ENCODE measurements at places on chromosomes 3 and 15.

DNA sequence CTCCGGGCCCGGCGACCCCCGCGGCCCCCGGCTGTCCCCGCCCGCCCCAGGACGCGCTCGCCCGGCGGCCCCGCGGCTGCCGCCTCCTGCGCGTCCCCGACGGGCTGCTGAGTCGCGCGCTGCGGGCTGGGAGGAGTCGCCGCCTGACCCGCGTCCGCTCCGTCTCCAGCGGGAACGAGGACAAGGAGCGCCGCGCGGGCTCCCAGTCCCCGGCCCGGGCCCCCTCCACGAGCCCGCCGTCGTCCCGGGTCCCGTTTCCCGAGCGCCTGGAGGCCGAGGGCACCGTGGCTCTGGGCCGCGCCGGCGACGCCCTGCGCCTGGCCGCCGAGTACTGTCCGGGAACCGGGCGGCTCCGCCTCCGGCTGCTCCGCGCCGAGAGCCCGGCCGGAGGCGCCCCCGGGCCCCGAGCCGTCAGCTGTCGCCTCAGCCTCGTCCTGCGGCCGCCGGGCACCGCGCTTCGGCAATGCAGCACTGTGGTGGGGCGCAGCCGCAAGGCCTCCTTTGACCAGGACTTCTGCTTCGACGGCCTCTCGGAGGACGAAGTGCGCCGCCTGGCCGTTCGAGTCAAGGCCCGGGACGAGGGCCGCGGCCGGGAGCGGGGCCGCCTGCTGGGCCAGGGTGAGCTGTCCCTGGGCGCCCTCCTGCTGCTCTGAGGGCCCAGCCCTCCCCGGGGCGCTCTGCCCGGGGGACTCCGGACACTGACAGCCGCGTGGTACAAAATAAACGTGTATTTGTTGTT is 1.5 kb downstream of the C2CD4A start:
- peak; percentile 80 for DNase-seq

- DNase-seq: no peak
Observed at GRCh38 chr3:177928172-177928873, 607.9 kb upstream of the KCNMB2 start.

- DNase-seq: peak; percentile 89
Observed at GRCh38 chr3:14839236-14839635, 20.5 kb downstream of the FGD5 start.

DNA sequence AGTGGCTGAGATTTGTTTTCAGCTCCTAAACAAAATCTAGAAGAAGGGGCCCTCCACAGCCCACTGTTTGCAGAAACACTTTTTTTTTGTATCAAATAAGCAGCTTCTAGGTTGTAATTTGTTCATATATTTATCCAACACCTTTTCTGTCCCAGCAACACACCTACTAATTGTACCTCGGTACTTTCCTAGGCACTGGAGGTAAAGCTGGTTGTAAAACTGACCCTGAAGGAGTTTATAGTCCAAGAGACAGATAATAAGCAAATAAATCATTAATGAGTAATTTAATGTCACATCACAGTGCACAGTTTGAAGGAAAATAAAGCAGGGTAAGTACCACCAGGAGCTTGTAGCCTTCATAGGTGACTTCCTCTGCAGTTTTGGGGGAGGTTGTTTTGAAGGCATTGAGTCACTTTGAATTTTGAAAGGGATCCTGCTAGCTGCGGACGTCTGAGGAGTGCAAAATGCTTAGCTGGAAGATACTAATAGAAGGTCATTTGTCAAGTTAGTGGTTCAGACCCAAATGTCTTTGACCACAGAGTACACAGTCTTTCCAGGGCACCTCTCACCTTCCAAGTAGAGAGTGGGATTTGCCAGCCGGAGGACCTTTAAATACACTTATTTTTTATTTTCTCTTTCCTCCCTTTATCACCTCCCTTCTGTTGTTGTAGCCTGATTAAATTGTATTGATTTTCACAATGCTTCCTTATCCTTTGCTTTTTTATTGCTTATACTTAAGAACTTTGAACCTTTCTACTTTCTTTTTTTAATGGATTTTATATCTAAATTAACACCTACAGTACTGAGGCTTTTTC is 53.8 kb downstream of the CMSS1 start:
- DNase-seq: no peak

- no peak for DNase-seq
Observed at GRCh38 chr15:77276096-77276495, 143.8 kb downstream of the PEAK1 start.

- DNase-seq: no peak
Observed at GRCh38 chr3:177109688-177110330, 87.5 kb downstream of the TBL1XR1 start.

- DNase-seq: no peak
Observed at GRCh38 chr3:73228000-73228399, 166.5 kb downstream of the EBLN2 start.

DNA sequence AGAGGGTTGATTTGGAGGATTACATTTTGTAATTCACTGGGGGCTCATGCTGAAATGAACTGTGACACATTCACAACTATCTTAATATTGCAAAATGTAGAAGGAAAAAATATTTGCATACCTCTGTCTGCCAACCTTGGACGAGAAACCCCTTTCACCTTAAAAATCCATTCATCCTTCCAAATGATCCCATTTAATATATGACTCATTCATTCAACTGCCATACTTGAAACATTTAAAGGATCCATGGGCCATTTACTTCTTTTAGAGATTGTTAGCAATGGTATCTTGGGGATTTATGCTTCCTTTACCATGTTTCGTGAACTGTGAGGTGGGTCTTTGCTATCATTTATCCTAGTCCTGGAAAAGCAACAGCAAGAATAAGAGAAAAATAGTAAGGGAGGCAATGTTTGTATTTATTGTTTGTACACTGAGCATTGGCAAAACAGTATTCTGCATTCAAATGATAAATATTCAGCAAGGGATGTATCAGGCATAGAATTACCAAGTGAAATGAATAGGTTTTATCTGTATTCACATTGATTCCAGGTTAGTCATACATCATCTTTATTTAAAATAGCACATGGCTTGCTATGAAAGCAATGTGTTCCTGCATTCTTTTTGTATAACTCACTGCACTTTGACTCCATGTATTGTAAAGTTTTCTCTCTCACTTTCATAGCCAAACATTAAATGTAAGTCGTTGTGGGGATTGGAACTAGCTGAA is 378.1 kb downstream of the NSUN3 start:
- DNase-seq: no peak

GRCh38 chr3:172347895-172348679 is 100.2 kb downstream of the GHSR start:
- DNase-seq: no peak

GRCh38 chr15:57550640-57551039 is 41.1 kb upstream of the MYZAP start:
- no peak for DNase-seq

DNA sequence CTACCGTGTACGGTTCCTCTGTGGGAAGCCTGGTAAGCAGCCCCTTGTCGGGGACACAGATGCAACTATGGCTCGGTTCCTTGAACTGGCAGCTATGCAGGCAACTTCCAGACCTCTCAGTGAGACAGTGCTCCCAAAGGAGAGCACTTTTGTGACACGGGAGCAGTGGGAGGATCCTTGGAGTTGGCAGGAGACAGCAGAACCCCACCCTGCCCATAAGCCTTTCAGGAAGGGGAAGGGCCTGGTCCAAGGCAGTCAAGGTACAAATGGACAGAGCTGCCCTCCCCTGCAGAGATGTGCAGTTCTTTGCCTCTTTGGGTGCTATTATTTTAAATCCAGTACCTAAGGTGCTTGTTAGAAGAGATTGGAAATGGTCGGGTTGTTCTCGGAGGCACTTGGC is 94.5 kb downstream of the MESD start:
- DNase-seq: no peak

- no peak for DNase-seq
Observed at GRCh38 chr15:79721256-79721655, 175.6 kb downstream of the MTHFS start.

- DNase-seq: no peak
Observed at GRCh38 chr3:22608721-22609120, 594.4 kb upstream of the UBE2E2 start.

GRCh38 chr15:63915873-63916771 is 82.4 kb upstream of the HERC1 start:
- DNase-seq: peak; percentile 78

DNA sequence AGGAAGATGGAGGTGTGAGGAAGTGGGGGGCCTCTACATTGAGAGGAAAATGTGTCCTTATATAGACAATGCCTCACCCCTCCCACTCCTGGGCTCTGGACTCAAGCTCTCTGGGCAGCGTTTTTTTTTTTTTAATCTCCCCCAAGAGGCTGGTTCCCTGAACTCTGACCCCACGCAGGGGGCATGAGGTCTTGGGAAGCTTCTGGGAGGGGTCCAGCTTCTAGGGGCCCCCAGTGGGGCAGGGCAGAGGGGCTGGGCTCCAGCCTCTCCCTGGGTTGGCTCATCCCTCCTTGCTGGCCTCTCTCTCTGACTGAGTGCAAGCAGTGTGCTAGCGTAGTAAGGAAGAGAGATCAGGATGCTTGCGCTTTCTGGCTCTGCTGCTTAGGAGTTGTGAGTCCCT is 101.4 kb upstream of the HACD2 start:
- peak; percentile 57 for DNase-seq

- DNase-seq: no peak
Observed at GRCh38 chr3:118181274-118181673, 853.4 kb downstream of the IGSF11 start.

- no peak for DNase-seq
Observed at GRCh38 chr15:90807786-90808086, 60.7 kb upstream of the FURIN start.

DNA sequence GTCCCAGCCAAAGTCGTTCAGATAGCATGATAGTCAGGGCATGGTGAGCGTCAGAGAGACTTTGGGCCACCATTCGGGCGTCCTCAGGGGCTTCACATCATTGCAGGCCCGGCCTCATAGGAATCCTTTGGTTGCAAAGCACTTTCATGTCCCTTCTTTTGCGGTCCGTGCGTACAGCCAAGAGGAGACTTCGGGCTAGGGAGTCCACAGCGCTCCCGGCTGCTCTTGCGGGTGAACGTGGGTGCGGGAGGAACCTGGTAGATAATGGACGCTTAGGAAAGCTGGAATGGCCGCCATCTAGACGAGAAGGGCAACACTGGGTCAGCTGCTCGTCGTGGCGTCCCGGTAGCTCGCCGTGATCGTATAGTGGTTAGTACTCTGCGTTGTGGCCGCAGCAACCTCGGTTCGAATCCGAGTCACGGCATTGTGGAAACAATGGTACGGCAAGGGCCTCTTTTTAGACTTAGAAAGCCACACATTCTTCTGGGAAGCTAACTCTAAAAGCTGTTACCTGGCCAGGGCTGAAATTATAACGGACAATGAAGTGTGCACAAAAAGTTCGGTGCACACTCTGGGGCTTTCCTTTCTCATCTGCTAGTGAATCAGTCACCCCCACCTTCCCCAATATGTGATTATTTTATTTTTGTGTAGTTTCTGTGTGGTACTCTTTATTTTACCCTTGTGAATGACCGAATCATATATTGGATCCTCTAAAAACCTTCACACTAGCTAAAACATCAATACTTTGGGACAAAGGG is 13.2 kb upstream of the SHF start:
- peak; percentile 80 for DNase-seq

DNA sequence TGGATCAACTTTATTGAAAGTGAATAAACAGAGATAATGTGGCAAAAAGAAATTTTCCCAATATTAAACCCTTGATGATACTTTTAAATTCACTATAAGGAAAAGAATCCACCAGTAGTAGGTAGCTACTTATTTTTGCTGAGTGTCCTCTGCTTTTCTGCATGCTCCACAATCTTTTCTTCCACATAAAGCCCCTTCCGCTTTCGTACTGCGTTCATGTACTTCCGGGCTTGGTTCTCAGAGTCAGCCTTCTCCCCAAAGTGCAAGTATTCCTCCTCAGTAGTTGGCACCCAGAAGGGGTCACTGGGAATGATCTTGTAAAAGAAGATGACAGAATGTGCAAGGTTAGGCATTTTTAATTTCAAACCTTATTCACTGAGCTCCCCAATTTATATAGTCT is 84.4 kb upstream of the MEX3B start:
- DNase-seq: no peak

- DNase-seq: no peak
Observed at GRCh38 chr3:43785551-43785950, 94.8 kb downstream of the ABHD5 start.

DNA sequence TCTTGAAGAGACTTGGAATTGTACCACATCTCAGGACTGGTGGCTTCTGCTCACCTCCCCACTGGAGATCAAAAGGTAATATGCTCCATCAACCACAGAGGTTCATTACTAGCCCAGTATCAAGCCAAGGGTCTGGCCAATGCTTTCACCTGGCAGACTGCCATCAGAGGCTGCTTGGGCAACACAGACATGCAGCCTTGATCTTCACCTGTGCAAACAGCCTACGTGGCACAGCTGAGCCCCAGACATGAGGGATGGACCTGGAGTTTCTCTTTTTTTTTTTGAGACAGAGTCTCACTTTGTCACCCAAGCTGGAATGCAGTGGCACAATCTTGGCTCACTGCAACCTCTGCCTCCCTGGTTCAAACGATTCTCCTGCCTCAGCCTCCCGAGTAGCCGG is 105.6 kb upstream of the HES1 start:
- no peak for DNase-seq

DNA sequence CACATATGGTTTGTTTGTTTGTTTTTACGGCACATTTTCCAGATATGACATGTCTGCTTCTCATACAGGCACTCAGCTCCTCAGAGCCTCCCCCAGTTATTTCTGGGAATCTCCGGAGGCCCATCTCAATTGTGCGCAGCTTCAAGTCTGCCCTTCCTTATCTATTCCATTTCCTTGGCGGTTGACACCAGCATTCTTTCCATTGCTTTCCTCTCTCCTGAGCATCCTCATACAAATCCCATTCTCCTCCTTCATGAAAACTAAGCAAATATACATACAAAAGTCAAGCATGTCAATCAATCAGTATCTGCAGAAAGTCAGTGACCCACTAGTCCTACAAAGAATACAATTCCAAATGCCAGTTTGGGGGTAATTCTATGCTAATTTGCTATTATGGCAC is 166.7 kb downstream of the SQOR start:
- DNase-seq: no peak

DNA sequence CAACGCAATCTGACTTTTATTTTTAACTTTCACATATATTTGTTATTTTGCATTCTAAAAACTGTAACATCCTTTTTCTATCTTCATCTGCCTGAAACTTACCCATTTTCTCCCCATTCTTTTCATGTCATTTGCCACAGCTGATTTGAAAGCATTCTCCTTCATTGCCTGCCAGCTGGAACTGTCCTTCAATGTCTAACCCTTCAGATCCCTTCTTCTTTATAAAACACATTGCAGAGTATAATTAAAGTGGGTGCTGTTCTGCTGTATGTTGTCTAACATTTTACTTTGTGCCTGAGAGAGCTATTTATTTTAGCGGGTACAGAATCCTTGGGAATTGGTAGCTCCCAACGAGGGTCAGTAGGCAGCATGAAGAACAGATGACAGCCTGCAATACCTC is 827.4 kb downstream of the IGSF11 start:
- DNase-seq: no peak
